ENCODE measurements at places on chromosomes 2 and 18. TPM values are rescaled to one million over a fixed set of nuclear protein-coding genes. Genes with fewer than 3 reads are reported as not detected.

HOXD4 gene
- total RNA-seq, result not detected

TNFRSF11A gene
- 1.6 TPM for total RNA-seq

VSNL1 gene
- total RNA-seq, result not detected

LBX2 gene
- total RNA-seq, result 0.51 TPM

TLX2 gene
- 0.25 TPM for total RNA-seq

WDR43 gene
- 178 TPM for total RNA-seq

STK11IP gene
- 25.9 TPM for total RNA-seq

HRH4 gene
- total RNA-seq, result not detected

STK25 gene
- total RNA-seq, result 97.6 TPM

NRBP1 gene
- 71.2 TPM for total RNA-seq

KRCC1 gene
- 10.7 TPM for total RNA-seq

MAPRE3 gene
- 3.8 TPM for total RNA-seq

PLGLB1 gene
- 3.1 TPM for total RNA-seq

SCYGR4 gene
- total RNA-seq, result not detected

SALL3 gene
- total RNA-seq, result 0.02 TPM

POTEC gene
- total RNA-seq, result not detected

SNED1 gene
- total RNA-seq, result 0.53 TPM

DSC1 gene
- 0.08 TPM for total RNA-seq

SOX11 gene
- total RNA-seq, result not detected

PCARE gene
- total RNA-seq, result not detected

ONECUT2 gene
- total RNA-seq, result not detected

SMC6 gene
- total RNA-seq, result 25.8 TPM

RTP5 gene
- 0.25 TPM for total RNA-seq

RFTN2 gene
- total RNA-seq, result not detected

CASP8 gene
- 33.0 TPM for total RNA-seq

ANKRD30BL gene
- not detected for total RNA-seq

GPR17 gene
- not detected for total RNA-seq

GCG gene
- not detected for total RNA-seq

WDSUB1 gene
- total RNA-seq, result 5.8 TPM

TRPM8 gene
- total RNA-seq, result not detected

LRRC30 gene
- not detected for total RNA-seq

Data from activated CD8-positive, alpha-beta memory T cell treated with anti-CD3 and anti-CD28 coated beads for 36 hours (primary cell).